IMR-90 (cell line): ENCODE measurements at places on chromosomes 1 and 21. TPM values are rescaled to one million over a fixed set of nuclear protein-coding genes. Genes with fewer than 3 reads are reported as not detected.

DNA sequence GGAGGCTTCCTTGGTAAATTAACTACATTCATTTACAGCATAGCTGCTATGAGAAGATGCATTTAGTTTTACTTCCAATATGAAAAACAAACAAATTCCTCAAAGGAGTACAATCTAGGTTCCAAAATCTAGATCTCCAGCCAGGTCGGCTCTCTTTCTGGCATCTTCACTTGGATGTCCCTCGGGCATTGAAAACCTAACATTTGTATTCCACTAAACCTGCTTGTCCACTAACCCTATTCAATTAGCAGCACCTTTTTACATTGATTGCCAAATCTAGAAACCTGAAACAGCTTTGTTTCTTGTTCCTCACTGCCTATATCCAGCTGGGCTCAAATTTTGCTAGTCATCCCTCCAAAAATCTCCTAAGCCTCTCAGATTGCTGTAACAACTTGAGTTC, 14.3 kb upstream of the CXADR start:
- no peak for DNase-seq

DNA sequence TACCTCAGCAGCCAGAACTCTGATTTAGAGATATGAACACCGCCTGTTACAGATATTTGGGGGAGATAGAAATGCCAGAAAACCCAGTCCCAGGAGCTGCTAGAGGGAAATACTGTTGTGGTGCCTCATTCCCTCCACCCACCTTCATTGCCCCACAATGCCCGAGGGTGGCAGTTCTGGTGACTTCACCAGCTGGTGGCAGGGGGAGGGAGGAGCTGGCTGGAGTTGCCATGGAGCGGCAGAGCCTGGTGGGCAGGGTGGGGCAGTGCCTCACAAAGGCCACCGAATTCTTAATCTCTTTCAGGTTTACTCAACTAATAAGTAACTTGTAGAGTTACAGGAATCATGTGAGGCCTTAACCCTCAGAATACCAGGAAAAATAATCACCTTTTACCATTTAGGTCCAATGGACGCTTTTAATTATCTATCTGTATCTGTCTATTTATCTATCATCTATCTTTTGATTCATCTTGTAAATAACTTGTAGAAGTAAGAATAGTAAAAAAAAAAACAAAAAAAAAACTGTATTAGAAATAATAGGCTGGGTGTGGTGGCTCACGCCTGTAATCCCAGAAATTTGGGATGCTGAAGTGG, 11.7 kb upstream of the S100A11 start:
- no peak for DNase-seq

DNA sequence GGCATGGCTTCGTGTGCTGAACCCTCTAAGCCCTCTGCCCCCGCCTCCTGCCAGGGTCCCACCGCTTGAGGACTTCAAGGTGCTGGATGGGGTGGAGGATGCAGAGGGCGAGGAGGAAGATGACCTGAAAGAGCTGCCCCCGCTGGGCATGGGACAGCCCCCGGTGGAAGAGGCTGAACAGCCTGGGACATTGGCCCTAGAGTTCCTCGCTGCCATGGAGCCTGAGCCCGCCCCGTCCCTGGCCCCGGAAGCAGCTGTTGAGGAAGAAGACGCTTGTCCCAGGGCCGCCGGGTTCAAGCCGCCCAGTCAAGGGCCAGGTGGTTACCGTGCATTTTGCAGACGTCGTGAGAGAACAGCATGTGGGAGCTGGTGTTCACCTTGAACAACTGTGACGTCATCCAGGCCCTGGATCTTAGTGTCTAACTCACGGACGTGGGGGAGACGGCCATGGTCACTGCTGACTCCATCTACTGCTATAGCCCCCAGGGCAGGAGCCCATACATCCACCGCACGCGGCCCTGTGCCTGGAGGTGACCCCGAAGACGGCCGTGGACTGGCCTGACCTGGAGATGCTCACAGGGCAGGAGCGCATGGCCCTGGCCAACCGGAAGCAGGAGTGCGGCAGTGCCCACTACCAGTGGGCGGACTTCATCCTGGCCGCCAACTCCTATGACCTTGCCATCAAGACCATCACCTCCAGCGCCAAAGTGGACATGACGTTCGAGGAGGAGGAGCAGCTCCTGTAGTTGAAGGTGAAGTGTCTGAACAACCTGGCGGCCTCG, 90.1 kb downstream of the PPP1R12B start:
- DNase-seq = no peak

DNA sequence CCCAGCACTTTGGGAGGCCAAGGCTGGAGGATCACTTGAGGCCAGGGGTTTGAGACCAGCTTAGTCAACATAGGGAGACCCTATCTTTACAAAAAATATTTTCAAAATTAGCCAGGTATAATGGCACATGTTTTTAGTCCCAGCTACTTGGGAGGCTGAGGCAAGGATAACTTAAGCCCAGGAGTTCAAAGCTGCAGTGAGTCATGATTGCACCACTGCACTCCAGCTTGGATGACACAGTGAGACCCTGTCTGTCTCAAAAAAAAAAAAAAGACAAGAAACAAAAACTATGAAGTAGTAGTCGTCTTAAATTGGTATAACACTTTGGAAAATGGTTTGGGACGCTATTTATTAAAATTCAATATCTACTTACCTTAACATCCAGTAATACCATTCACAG, 7.7 kb downstream of the AIM2 start:
- peak; percentile 78 for DNase-seq

MYOM3 gene
- not detected in 2 replicates for total RNA-seq
